Thoracic aorta endothelial cell (primary cell): ENCODE measurements at places on chromosomes 6 and 20. TPM values are rescaled to one million over a fixed set of nuclear protein-coding genes. Genes with fewer than 3 reads are reported as not detected.

JPH2 gene
- total RNA-seq: not detected in 2 replicates

RBBP8NL gene
- total RNA-seq: not detected in 2 replicates

COL10A1 gene
- total RNA-seq: not detected in 2 replicates

CALHM6 gene
- total RNA-seq: 0.13 and 0.50 TPM in 2 replicates
